ENCODE measurements at places on chromosomes 16 and 17. TPM values are rescaled to one million over a fixed set of nuclear protein-coding genes. Genes with fewer than 3 reads are reported as not detected.

The CRYM gene
- not detected for total RNA-seq

The TSEN54 gene
- total RNA-seq: 20.8 TPM

The KRT222 gene
- total RNA-seq: not detected

The LHX1 gene
- total RNA-seq: not detected

The SGCA gene
- 0.15 TPM for total RNA-seq

The HOXB13 gene
- total RNA-seq: not detected

The TMIGD1 gene
- not detected for total RNA-seq

The STX1B gene
- total RNA-seq: 0.50 TPM

The DPEP1 gene
- total RNA-seq: 0.34 TPM

The ABCA10 gene
- total RNA-seq: under 0.01 TPM

The MVD gene
- 341 TPM for total RNA-seq

The TBC1D26 gene
- 0.15 TPM for total RNA-seq

The NR1D1 gene
- 1.3 TPM for total RNA-seq

The ADORA2B gene
- total RNA-seq: 17.1 TPM

The PRRT2 gene
- total RNA-seq: 0.67 TPM

The MEOX1 gene
- not detected for total RNA-seq

The ADAM11 gene
- 0.50 TPM for total RNA-seq

The BCL6B gene
- 1.0 TPM for total RNA-seq

The ASGR1 gene
- 1.2 TPM for total RNA-seq

The PYY gene
- total RNA-seq: 0.45 TPM

The KRTAP4-9 gene
- total RNA-seq: not detected

The SLC13A2 gene
- total RNA-seq: not detected

The HS3ST3B1 gene
- total RNA-seq: 16.3 TPM

The SCNN1B gene
- total RNA-seq: not detected

The CCL4L2 gene
- not detected for total RNA-seq

The MMP25 gene
- total RNA-seq: under 0.01 TPM

The MMP2 gene
- total RNA-seq: 101 TPM

The UTS2R gene
- not detected for total RNA-seq

The CDRT15L2 gene
- not detected for total RNA-seq

The ASB16 gene
- total RNA-seq: not detected

The MRPL58 gene
- total RNA-seq: 95.0 TPM

The CCL5 gene
- total RNA-seq: not detected

The KRTAP9-4 gene
- not detected for total RNA-seq

The SLC35G6 gene
- not detected for total RNA-seq

The TRIM72 gene
- not detected for total RNA-seq

The MYH8 gene
- total RNA-seq: not detected

The ZSCAN10 gene
- total RNA-seq: not detected

The SLC26A11 gene
- 5.1 TPM for total RNA-seq

The KRT20 gene
- not detected for total RNA-seq

The CLEC18C gene
- under 0.01 TPM for total RNA-seq

The CMTM1 gene
- 0.59 TPM for total RNA-seq

The NRN1L gene
- 0.30 TPM for total RNA-seq

The ITGAD gene
- not detected for total RNA-seq

The ZSWIM7 gene
- total RNA-seq: 14.0 TPM

The TP53TG3F gene
- not detected for total RNA-seq

The CIAO2B gene
- total RNA-seq: 180 TPM

The SMURF2 gene
- total RNA-seq: 41.9 TPM

The SSTR5 gene
- total RNA-seq: not detected

The TBX21 gene
- total RNA-seq: not detected

The NCOR1 gene
- total RNA-seq: 56.9 TPM

The TP53TG3C gene
- not detected for total RNA-seq

The CCL16 gene
- not detected for total RNA-seq

All from bronchus fibroblast of lung (primary cell).